ENCODE measurements at places on chromosomes 13 and 19.

- DNase-seq, result no peak
Observed at GRCh38 chr19:7483720-7484201, 5.1 kb downstream of the PEX11G start.

DNA sequence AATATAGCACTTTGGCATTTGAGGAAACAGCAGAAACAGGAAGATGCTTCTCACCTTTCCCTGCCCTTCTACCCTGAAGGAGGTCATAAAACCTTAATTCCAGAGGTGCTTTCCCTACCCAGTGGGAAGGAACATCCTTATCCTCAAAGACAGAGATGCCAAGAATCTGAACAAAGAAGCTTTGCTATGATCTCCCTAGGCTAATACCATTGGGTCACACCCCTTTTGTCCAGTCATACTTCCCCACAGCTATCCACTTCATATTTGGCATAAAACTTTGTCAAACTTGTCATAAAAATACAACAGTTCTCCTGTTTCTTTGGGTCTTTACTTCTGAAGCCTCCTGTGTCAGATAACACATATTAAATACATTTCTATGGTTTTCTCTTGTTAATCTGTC lies 21.7 kb upstream of the RXFP2 start:
- DNase-seq, result no peak

DNA sequence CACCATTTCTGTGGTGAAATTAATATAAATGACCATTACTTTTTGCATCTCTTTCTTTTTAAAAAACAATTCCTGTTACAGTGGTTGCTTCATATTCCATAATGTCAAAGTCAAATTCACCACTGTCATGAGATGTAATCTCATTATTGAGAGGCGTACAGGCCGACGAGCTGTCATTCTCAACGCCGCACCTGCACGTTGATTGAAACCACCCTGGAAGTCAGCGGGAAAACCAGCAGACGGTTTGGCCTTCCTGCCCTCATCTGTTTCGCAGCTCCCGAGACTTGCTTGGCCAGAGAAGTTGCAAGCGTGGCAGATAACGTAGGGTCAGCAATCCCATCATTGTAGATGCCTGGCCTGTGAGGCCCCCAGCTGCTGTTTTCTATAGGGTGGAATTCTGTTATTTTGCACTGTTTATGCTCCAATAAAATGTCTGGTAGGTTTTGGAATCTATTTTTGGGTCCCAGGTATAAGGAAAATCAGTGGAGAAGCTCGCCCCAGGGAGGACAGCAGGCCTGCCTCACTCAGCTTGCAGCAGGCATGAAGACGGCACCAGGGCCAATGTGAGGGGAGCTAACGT lies 153.4 kb downstream of the SOX1 start:
- DNase-seq, result no peak

DNA sequence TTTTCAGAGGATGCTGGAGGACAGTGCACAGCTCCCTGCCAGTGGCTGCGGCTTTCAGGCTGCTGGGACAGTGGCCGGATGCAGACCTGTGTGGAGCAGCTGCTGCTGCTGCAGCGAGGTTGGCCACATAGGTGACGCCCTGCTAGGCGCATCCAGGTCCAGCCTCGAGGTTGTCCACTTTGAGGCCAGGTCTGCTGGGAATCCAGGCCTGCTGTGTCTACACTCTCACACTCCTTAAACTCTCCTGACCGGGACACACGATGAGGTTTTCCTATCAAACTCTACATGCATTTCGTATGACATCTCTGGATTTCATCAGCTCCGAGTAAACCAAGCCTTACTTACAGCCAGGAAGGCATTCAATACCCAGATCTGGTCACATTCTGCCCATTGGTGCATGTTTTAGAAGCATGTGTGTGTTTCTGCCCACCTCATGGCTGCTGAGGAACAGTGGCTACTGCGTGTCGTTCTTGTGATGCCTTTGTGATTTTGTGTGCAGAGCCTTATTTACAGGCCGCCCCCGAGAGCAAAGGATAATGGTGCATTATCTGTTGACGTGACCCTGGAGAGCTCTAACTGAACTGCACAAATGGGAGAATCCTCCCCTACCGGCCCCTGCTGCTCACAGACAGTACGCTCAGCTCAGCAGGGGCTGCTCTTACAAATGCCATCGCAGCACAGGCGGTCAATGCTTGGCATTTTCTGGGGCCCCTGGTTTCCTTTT lies 12.3 kb upstream of the MCF2L start:
- DNase-seq, result no peak

GRCh38 chr13:41751734-41752445 lies 209.0 kb downstream of the VWA8 start:
- no peak for DNase-seq

DNA sequence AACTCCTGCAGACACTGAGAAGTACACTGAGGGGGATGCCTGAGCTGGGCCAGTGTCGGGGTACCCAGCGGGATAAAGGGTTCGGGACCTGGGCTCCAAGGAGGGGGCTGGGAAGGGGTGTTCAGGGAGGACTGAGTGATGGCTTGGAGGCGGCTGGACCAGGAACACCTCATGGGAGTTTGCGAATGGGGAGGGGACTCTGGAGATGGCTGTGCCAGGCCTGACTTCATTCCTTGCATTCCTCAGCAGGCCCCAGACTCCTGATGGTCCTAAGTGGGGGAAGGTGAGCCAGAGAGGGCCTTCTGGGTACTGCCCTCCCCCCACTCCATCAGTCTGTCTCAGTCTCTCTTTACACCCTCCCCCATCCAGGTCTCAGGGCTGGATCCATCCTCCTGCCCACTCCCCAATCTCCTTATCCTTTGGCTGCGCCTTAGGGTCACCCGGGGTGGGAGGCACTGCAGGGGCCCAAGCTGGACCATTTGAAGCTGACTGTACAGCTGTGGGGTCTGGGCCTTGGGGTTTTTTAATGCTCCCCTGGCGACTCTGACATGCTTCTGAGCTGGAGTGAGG lies 13.8 kb downstream of the PAK4 start:
- DNase-seq, result no peak

GRCh38 chr19:19554074-19555023 lies 16.3 kb downstream of the CILP2 start:
- DNase-seq, result no peak

GRCh38 chr13:34357435-34358232 lies 539.7 kb downstream of the RFC3 start:
- no peak for DNase-seq

DNA sequence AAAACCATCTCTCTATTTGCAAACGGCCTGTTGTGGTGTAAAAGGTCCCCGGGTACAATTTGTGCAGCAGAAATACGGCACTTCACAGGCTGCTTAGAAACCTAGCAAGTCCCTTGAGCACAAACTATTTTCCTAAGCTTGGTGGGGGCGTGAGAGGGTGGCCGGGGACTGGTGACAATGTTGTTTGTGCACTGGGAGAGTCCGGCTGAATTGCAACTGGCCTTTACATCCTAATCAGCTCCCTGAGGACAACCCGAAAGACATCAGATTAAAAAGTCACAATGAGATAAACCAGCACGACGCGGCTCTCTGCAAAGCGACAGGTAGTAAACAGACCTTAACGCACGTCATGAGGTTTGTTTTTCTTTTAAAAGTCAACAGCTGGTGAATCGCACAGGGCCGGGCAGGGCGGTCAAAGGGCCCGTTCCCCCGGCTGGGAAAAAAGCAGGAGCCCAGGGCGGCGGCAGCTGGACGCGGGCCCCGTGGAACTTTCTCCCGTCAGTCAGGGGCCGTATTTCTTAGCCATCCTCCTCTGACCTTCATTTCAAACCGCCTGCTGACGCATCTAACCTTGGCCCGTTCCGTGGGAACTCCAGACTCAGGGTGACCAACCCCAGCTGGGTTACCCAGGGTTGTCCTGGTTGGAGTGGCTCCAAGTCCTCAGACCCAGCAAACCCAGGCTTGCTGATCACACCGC lies 112.3 kb downstream of the GADD45B start:
- DNase-seq, result no peak

- DNase-seq, result no peak
Observed at GRCh38 chr19:17687857-17688784, at the start of gene UNC13A. TSS of gene UNC13A (minus strand) at chr19:17688354. CDS start at chr19:17688199, 155 bp downstream.

- no peak for DNase-seq
Observed at GRCh38 chr13:45737571-45738017, 35.5 kb downstream of the CBY2 start.

- DNase-seq, result no peak
Observed at GRCh38 chr13:106484084-106484483, 51.4 kb downstream of the EFNB2 start.

DNA sequence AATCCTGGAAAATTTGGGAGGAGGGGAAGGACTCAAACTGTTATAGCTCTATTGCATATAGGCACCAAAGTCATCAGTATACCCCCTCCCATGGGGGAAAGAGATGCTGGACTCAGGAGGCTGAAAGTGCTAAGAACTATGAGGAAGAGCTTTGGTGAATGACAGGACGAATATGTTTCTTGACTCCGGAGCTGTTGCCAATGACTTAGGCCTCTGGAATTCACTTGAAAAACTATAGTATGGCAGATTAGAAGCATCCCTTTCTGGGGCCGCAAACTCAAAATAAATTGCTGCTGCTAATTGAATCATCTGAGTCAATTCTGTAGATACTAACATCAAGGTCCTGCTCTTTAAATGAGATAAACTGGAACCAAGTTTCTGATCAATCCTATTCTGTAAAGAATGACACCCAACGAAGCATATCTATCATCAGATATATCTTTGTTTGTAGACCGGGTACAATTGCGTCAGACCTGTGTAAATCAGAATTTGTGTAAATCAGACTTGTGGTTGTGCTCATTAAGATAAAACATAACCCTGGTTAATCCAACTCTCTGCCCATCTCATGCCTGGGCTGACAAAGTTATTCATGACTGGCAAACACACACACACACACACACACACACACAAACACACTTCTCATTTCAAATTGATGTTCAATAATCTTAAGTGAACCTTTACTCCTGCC lies 1793.8 kb upstream of the PCDH20 start:
- DNase-seq, result no peak

DNA sequence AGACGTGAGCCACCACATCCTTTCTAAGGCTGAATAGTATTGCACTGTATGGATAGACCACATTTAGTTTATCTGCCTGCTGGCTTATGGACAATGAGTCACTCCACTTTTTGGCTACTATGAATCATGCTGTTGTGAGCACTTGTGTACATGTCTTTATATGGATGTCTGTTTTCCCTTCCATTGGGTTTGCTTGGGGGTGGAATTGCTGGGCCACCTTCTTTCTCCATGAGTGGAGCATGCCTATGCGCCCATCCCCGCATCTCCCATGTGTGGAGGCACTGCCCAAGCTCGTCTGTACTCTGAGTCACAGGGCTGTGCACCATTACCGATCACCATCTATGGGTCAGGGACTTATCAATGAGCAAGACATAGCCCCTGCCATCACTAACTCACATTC lies 127.2 kb upstream of the GJB6 start:
- DNase-seq, result no peak

DNA sequence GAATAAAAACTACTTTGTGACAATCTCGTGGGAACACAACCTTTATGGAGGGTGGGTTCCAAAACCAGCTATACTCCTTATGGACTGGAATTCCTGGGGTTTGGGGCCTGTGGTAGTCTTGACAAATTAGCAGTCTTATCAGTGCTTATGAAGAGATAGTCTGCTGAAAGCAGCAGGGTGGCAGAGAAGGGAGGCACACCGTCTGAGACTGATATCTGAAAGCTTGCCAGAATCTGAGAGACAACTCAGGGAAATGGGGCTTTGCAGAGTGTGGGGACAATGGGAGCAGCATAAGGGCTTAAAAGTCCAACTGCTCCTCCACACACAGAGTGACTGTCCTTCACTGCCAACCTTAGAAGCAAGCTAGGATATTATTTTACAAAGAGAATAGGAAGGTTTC lies 95.9 kb downstream of the UGGT2 start:
- no peak for DNase-seq

DNA sequence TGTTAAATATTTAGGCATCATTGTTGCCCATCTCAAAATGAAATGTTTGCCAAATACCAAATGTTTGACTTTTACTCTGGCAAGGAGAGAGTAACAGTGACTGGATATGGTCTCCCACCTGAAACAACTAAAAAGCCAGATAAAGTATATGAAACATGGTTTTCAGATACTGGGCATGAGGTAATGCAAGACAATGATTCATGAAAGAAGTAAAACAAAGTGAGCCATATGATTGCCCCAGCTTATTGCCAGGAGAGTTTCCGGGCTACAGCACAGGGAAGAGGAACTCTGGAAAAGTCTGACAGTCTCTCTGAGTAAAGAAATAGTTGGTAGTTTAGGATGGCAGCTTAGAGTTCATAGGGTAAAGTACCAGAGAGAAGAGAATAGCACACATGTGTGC lies 354.6 kb downstream of the DNAJC15 start:
- no peak for DNase-seq

DNA sequence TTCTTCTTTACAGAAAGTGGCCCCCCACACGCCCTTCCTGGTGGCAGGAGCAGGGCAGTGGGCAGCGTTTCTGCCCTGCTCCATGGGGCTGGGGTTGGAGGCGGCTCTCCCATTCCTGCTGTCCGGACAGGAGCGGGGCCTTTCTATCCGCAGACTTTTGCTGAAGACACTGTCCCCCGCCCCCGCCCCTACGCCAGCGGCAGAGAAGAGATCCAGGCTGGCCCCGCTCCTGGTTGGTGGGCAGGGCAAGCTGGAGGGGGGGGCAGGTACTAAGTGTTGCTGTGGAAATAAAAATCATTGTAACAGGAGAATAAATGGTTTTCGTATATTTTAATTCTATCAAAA lies 81.7 kb downstream of the ZNF429 start:
- DNase-seq, result no peak

DNA sequence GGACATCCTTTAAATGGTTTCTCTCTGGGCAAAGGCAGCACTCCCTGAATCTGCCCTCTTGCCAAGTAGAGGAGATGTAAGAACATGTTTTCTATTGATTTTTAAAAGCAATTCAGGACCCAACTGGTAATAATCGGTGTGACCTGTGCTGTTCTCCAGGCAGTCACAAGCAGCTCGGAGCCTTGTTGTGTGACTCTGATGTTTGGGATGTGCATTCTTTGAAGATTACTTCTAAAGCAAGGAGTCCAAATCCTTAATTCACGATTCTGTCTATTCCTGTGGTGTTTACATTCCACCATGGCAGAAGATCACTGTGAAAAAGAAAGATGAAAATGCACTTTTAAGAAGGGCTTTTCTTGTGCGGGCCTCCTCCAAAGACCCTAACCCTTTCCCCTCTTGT lies 122.3 kb upstream of the ZNF536 start:
- no peak for DNase-seq

- DNase-seq, result no peak
Observed at GRCh38 chr19:45560686-45561085, 23.9 kb downstream of the OPA3 start.

DNA sequence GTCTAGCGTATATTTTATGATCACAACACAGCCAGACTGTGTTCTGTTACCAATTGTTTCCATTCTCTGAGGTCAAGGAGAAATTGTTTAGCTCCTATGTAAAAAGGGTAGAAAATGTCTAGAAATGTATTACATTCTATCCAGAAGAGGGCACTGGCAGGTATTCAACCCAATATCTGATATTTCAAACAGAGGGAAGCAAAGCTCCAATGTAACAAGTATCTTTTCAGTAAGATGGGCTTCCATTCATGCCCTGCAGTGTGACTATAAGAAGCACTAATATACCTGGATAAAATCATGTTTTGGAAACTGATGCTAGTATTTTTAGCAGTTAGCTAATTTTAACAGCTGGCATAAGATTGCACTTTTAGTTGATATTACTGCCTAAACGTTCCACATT lies 312.7 kb downstream of the FGF14 start:
- no peak for DNase-seq

- DNase-seq, result no peak
Observed at GRCh38 chr13:63190742-63191141, 1775.1 kb upstream of the PCDH20 start.
